ENCODE measurements at places on chromosomes 4 and X.

DNA sequence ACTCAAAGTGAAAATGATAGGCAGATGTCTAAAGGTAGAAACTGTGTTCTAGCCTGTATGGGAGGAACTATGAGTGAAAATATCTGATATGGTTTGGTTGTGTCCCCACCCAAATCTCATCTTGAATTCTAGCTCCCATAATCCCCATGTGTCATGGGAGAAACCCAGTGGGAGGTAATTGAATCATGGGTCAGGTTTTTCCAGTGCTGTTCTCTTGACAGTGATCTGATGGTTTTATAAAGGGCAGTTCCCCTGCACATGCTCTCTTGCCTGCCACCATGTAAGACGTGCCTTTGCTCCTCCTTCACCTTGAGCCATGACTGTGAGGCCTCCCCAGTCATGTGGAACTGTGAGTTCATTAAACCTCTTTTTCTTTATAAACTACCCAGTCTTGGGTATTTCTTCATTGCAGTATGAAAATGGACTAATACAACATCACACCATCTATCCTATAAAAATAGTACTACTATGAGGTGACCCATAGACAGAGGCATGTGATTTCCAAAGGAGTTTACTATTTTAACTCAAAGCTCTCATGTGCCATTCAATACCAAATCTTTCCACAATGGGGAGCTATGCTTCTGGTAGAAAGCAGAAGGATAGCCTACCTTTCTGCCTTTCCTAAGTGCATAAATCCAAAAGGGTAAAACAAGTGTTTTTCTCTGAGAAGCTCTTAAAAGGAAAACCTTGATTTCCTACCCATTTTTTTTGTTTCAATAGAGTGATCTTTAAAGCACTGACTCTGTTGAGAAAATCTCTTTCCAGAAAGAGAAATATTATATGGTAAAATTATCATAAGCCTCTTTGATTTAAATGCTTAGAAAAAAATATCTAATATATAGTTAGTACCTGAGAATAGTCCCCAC, 38.8 kb downstream of the SEC31A start:
- peak; percentile 27 for DNase-seq

DNA sequence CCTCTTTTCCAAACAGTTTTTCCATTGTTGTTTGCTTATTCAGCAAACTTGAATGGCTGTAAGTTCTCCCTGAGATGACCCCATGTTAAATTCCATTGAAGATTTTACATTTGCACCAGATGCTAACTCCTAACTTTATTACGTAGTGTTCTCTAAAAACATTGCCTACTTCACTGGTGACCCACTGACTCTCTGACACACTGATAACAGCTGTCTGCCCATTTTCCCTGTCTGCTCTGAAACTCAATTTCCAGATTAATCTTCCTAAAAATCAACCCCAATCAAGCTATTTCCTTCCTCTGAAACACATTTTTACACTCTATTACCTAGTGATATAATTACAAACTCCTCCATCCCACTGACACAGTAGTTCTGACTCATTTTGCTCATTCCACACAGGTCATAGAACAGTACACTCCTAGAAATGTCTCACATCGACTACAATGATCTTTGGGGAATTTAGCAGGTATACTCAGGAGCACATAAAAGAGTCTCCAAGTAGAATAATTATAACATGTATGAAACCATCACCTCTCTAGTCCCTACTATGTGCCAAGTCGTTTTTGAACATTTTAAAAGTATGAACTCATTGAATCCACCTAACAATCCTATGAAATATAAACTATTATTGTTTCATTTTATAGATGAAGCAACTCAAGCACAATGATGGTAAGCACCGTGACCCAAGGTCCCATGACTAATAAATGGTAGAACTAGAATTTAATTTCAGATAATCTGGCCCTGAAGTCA, 210.9 kb downstream of the SLIT2 start:
- DNase-seq, result peak; percentile 4

DNA sequence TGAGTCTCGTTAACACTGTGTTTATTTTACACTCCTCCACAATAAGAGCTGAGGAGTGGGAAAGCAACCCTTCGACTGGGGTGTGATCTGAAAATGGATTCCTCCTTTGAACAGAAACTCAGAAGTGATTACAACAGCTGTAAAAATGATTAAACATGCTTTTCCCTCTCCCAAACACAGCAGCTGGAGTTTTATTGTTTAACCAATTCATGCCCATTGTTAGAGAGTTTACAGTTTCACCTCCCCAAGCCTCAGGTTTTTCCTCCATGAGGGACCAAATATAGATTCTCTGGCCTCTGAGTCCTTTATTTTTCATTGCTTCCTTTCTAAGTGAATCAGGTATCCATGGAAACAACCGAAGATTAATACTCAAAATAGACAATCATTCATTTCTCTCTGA, 263.0 kb upstream of the TAPT1 start:
- DNase-seq, result no peak

- DNase-seq, result peak; percentile 22
Measured at GRCh38 chr4:80185787-80186548, 11.3 kb upstream of the PRDM8 start.

DNA sequence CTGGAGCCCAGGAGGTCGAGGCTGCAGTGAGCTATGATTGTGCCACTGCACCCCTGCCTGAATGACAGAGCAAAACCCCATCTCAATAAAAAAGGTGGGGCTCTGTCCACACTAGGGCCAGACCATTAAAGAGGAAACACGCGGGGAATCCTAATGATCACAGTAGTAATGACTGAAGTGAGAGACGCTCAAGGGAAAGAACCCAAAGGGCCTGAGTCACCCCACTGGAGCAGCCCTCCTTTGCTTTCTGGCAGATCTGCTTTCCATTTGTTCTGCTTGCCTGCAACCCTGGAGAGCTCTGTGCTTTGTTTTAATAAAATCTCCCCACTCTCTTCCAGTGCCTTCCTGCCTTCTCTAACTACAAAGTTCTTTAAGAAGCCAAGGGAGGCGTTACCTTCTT, 5.0 kb downstream of the TFDP3 start:
- DNase-seq, result peak; percentile 28

Data from astrocyte of the hippocampus (primary cell).